ENCODE measurements at places on chromosomes 3 and 15. TPM values are rescaled to one million over a fixed set of nuclear protein-coding genes. Genes with fewer than 3 reads are reported as not detected.

DNA sequence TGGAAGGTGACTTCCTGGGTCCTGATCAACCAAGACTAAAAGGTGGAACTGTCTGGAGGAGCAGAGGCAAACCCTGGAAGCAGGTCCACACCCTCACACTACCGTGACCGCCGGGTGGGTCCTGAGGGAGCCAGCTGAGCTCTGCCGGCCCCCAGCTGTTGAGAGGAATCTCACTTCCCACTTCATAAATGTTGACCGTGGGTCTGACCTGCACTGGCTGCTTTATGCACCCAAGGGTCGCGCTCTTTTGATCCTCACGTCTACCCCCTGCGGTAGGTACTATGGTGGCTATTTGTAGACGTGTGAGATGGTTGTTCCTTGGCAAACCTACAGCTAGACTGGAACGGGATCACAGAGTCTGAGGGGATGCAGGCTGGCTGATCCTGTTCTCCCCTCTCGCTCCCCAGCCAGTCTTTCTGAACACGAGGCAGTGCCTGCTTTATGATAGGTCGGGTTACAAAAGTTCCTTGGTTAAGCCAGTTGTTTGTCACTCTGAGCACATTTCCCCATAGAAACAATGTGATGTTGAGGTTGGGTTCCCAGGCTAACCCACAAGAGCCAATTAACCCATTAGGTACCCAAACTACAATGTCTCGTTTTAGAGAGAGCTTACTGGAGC, 113.0 kb upstream of the ETV5 start:
- H3K4me3 ChIP-seq, result no peak overlapping the region
- no peak overlapping the region for H3K27ac ChIP-seq
- no peak for DNase-seq
- H3K4me1 ChIP-seq, result peaks cover 13% of the 10 kb centered on the region

- H3K27ac ChIP-seq, result no peak overlapping the region
- no peak for DNase-seq
- peaks cover 10% of the 10 kb centered on the region for H3K27me3 ChIP-seq
- no peak overlapping the region for H3K4me3 ChIP-seq
These were observed 316.4 kb downstream of the MCTP2 start for GRCh38 chr15:94547711-94548110.

GRCh38 chr3:159914426-159914825, 74.2 kb upstream of the IL12A start:
- no peak for DNase-seq
- no peaks in the 10 kb centered on the region for H3K36me3 ChIP-seq
- peaks cover 6% of the 10 kb centered on the region for H3K27me3 ChIP-seq
- H3K4me1 ChIP-seq, result peaks cover 11% of the 10 kb centered on the region
- no peak overlapping the region for H3K4me3 ChIP-seq

- DNase-seq, result no peak
- peaks cover 3% of the 10 kb centered on the region for H3K27me3 ChIP-seq
- H3K4me3 ChIP-seq, result no peak overlapping the region
These were observed 25.8 kb downstream of the P2RY1 start for GRCh38 chr3:152860736-152861135.

DNA sequence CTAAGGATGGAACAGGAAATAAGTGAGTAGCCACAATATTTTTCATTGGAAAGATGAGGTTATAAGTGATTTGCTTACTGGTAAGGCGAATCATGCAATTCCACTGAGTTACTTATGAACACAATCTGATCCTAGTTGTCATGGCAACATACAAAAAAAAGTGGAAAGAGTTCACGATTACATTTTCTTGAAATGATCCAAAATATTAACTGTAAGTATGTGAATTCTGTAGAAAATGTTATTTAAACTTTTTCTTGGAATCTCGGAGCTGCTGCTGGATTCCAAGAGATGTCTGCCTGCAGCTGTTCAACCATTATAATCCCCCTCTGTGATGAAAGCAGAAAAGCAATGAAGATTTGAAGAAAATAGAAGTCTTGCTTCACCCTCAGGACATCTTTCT, 120.5 kb downstream of the KBTBD8 start:
- no peak overlapping the region for H3K27ac ChIP-seq
- no peak for DNase-seq
- H3K27me3 ChIP-seq, result peaks cover 8% of the 10 kb centered on the region
- H3K36me3 ChIP-seq, result no peaks in the 10 kb centered on the region
- H3K4me3 ChIP-seq, result no peak overlapping the region
- peaks cover 2% of the 10 kb centered on the region for H3K4me1 ChIP-seq

DNA sequence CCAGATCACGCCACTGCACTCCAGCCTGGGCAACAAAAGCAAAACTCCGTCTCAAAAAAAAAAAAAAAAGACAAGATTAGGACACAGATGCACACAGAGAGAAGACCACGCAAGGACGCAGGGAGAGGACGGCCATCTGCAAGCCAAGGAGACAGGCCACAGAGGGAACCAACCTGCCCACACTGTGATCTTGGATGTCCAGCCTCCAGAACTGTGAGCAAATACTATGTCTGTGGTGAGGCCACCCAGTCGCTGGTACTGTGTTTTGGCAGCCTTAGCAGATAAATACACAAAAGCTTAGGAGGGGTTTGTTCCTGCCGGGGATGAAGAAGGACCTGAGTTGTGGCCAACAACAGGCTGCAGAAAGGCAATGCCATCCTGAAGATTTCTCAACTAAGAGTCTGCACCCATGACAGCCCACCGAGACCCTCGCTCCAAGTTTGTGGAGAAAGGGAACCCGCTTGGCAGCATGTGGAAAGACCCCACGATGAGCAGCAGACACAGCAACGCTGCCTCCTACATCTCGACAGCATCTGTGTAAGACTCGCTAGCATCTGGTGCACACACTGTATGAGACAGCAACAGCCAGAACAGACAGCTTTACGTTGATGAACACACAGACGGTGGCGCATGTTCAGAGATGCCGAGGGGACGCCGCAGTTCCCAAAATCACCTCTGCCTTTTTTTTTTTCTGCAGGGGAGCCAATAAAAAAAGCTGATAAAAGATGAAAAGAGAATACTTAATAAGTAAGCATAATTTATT, 13.7 kb downstream of the CYFIP1 start:
- H3K36me3 ChIP-seq, result no peaks in the 10 kb centered on the region
- no peak for DNase-seq
- no peaks in the 10 kb centered on the region for H3K27me3 ChIP-seq
- H3K27ac ChIP-seq, result no peak overlapping the region
- no peak overlapping the region for H3K4me3 ChIP-seq

DNA sequence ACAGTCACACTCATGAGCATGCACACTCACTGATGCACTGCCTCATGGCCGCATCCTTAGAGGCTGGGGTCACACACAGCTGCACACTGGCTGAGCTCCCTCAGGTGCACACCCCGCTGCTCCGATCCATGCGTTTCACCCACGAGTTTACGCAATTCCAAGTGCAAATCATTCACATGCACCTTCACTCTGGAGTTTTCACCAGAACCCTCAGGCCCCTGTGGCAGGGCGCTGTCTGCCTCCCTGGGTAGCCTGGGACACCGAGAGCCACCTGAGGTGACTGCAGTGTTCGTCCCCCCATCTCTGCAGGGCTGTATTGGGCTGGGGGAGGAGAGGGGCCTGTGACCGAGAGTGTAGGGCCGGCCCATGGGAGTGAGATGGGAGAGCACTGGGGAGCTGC, 134.8 kb downstream of the FBLN2 start:
- H3K4me1 ChIP-seq, result no peaks in the 10 kb centered on the region
- no peaks in the 10 kb centered on the region for H3K27me3 ChIP-seq
- DNase-seq, result no peak

DNA sequence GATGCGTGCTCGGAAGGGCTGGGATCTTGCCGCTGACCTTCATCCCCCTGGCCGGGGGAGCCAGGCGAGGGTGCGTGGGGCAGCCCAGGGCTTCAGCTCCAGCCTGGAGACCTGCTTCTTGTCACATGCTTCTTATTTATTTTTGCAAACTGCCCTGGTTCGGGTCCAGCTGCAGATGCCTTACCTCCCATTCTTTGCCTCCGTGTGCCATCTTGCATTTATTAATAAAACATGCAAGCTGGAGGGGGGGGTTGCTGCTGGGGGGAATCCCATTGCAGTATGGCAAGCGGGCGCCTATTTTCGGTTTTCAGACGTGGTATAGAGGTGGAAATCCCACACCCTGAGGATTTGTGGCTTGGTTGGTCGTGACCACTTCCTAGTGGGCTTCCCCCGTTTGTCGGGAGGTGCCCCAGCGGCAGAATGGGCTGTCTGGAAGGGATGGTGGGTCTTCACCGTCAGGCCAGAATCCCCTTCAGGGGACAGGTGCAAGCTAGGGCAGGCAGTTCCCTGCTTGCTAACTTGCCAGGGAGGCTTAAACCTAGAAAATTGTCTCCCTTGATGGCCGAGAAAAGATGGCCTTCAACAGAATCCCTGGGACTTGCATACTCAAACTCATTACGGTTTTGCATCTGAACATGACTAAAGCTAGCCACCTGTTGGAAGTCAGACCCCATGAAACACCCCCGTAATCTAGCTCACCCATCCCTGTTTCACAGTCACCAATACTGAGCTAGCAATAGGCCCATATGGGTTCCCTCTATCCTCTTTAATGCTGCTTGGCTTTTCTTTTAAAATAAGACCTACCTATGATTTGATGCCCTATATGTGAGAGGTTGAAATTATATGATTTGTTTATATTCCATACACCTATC, 569 bp downstream of the TMEM266 start:
- peaks cover 71% of the 10 kb centered on the region for H3K27me3 ChIP-seq
- H3K36me3 ChIP-seq, result no peaks in the 10 kb centered on the region
- no peak overlapping the region for H3K27ac ChIP-seq
- peaks cover 28% of the 10 kb centered on the region for H3K4me1 ChIP-seq
- DNase-seq, result peak; percentile 45
- peak overlapping the region; percentile 51 for H3K4me3 ChIP-seq

DNA sequence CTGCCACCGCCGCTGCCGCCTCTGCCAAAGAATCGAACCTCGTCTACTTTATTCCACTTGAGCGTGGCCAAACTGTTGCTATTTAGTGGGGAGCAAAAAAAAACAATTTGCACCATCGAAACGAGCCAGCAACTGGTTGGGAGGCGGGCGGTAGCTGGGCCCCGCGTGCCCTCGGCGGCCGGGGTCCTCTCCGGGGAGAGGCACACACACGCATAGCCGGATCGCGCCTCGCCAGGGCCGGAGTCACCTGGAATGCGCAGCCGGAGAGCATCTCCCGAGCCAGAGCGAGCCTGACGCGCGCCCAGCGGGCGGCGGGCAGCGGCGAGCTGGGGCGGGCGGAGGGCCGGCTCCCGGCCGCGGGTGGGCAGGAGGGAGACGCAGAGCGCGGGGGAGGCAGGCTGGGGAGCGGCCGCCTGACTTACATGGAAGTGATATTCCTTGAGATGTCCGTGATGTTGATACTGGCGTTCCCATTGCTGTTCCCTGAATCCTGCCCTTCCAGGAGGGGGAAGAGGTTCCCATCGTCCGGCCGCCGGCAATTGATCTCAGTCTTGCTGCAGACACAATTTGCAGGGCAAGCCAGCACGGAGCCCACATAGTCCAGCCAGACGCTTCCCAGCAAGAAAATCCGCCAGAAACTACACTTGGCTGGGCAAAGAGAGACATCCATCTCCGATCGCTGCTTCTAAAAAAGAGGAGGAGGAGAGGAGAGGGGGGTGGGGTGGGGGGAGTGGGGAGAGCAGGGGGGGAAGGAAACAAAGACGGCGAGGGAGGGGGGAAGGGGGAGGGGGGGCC, 858 bp downstream of the NTRK3 start:
- H3K4me3 ChIP-seq, result no peak overlapping the region
- peaks cover 54% of the 10 kb centered on the region for H3K27me3 ChIP-seq
- no peak for DNase-seq
- peaks cover 19% of the 10 kb centered on the region for H3K4me1 ChIP-seq
- H3K27ac ChIP-seq, result no peak overlapping the region
- H3K36me3 ChIP-seq, result no peaks in the 10 kb centered on the region

GRCh38 chr3:117540597-117540996, 831.0 kb downstream of the TUSC7 start:
- no peak for DNase-seq
- H3K27me3 ChIP-seq, result no peaks in the 10 kb centered on the region
- no peak overlapping the region for H3K27ac ChIP-seq
- H3K36me3 ChIP-seq, result no peaks in the 10 kb centered on the region
- H3K4me3 ChIP-seq, result no peak overlapping the region

- H3K4me3 ChIP-seq, result peak overlapping the region; percentile 76
- peaks cover 14% of the 10 kb centered on the region for H3K36me3 ChIP-seq
- DNase-seq, result peak; percentile 98
- H3K4me1 ChIP-seq, result peaks cover 88% of the 10 kb centered on the region
- H3K27me3 ChIP-seq, result no peaks in the 10 kb centered on the region
These were observed 29.8 kb downstream of the SLC6A6 start for GRCh38 chr3:14431917-14432834.

DNA sequence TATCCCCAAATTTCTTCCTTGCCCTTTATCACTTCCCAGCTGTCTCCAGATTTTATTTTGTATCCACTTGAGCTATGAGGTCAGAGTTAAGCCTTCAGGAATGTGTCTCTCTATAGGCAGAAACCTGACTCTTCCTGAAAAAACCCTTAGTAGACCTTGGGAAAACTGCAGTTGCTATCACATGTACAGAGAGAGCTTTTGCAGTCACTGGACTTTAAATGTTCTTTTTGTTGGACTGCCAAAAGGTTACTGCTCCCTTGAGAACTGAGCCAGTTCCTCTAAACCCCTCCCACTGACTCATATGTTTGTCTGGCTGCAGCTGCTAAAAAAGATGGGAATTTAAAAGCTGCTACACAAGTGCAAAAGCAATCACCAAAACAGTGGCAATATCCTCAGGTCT, 169.1 kb upstream of the CCDC54 start:
- DNase-seq, result no peak
- H3K4me1 ChIP-seq, result no peaks in the 10 kb centered on the region
- no peak overlapping the region for H3K27ac ChIP-seq
- H3K4me3 ChIP-seq, result no peak overlapping the region
- H3K36me3 ChIP-seq, result no peaks in the 10 kb centered on the region

DNA sequence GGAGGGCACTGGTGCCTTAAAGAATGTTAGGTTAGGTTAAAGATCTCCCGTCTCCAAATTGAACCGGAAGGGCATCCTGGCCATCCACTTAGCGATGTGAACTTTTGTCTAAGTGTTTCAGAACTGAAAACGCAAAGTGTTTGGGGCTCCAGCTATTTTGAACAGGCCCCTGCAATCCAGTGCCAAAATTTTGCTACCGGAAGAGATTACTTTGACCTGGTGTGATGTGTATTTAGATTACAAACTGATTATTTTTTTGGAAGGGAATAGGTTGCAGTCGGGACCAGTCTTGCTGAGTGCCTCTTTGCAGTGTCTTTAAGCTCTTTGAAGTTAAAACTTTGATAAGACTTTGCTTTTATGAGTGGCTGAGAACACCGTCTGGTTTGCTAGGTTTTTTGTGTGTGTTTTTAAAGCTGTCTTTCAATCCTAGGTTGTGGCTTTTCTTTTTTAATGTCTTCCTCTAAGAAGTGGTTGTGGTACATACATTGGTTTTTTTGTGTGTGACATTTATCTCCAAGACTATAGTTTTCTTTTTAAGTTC, 179.6 kb downstream of the OR4M2 start:
- no peaks in the 10 kb centered on the region for H3K36me3 ChIP-seq
- peak; percentile 23 for DNase-seq
- H3K27me3 ChIP-seq, result peaks cover 4% of the 10 kb centered on the region
- H3K27ac ChIP-seq, result peak overlapping the region; percentile 82
- H3K4me1 ChIP-seq, result peaks cover 21% of the 10 kb centered on the region

GRCh38 chr3:125431912-125432790, 57.0 kb upstream of the ZNF148 start:
- no peak overlapping the region for H3K4me3 ChIP-seq
- no peaks in the 10 kb centered on the region for H3K36me3 ChIP-seq
- no peak overlapping the region for H3K27ac ChIP-seq
- H3K4me1 ChIP-seq, result no peaks in the 10 kb centered on the region

GRCh38 chr15:34271493-34271892, 46.7 kb downstream of the EMC4 start:
- H3K27ac ChIP-seq, result peak overlapping the region; percentile 22
- H3K36me3 ChIP-seq, result peaks cover 22% of the 10 kb centered on the region
- H3K4me1 ChIP-seq, result no peaks in the 10 kb centered on the region

The GALNT15 gene
- total RNA-seq, result not detected

The TRIM59 gene
- total RNA-seq, result 51.2 TPM

The C3orf52 gene
- 2.5 TPM for total RNA-seq

The GOLGA8S gene
- total RNA-seq, result 1.0 TPM

The C3orf49 gene
- not detected for total RNA-seq

The UBAP1L gene
- total RNA-seq, result 3.5 TPM

The FYCO1 gene
- 16.6 TPM for total RNA-seq

All from activated CD8-positive, alpha-beta T cell treated with anti-CD3 and anti-CD28 coated beads, Interleukin-2, amount 10 ng/mL, durations not matched to agents 7 days and 5 days (primary cell).